ENCODE measurements at places on chromosomes 5 and 9.

- no peak for DNase-seq
Measured at GRCh38 chr5:165576678-165577275, 2071.4 kb downstream of the MAT2B start.

DNA sequence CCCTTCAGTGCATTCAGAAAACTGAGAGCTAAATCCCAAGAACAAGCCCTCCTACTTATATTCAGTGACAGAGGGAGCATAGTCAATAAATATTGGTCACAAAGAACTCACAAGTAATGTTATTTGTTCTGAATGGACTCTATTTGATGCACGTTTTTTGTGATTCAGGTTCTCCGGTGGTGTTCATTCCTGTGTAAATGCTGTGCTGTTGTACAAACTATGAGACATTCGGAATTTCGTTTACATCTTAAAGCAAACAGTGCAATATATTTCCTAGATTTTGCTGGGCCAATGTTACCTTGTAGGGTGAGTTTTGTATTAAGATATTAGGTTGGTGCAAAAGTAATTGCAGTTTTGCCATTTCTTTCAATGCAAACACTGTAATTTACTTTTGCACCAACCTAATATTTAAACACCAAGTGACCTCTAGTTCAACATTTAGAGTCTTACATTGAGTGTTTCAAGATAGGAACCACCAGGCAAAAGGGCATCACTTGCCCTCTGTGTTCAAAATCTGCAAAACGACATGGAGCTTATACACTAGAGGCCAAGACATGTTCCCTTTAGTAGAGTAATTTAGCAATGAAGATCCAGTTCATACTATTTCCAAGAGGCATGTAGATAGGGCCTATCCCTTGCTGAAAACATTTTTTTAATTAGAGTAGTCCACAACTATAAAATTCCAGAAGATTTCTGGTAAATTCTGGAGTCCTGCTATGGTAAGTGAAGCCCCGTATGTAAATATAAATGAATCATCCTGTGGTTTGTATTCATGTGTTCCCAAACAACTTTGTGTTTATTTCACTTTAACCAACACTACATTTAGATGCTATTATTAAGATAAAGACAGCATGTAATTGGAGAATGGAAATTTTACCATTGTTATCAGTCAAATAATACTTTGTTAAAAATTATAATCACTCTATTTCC, 444.0 kb upstream of the PTGER4 start:
- no peak for DNase-seq

DNA sequence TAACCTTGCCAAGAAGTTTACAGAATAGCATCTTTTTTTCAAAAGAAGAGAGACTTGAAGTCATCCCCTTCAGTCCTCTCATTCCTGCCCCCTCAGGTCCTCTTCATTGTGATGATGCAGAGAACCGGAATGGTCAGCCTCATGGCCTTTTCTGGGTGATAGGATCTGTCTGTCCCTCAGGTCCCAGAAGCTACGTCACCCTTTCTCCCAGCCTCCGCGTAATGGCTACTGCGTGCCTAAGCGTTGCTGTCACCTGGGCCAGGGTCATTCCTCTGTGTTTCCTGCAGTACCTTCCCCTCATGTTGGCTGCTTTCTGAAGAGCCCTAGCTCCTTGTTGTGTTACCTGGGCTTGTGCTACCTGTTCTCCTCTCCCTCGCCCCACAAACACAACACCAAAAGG, 4.7 kb downstream of the PIK3R1 start:
- no peak for DNase-seq

GRCh38 chr5:169450464-169450863, 133.1 kb upstream of the SPDL1 start:
- no peak for DNase-seq
